ENCODE measurements at places on chromosomes 1 and 21.
A peak's percentile ranks its signal among the peaks of the same experiment; 100 is the strongest.

GRCh38 chr1:98280049-98280448 lies 359.2 kb upstream of the DPYD start:
- no peak for DNase-seq

DNA sequence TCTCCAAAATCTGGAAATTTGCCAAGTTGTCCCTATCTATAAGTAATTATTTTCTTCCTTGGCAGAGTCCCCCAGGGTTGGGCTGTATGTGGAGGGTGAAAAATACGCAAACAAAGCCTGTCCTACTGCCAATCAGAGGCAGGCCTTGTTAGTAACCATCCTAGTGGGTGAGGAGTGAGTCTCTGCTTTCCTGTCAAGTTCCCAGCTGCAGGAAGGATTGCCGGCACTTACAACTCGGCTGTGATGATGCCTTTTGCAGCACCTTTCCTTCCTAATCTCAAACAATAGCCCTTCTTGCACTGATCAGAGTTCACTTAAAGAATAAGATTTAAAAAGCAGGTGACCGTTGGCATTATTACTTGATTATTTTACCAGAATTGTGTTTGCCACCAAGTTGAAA lies 31.3 kb upstream of the FGGY start:
- DNase-seq = no peak

GRCh38 chr1:93137604-93138292 lies 42.5 kb downstream of the TMED5 start:
- DNase-seq = no peak

- DNase-seq = no peak
Measured at GRCh38 chr1:46599059-46599970, 4.8 kb downstream of the MKNK1 start.

- DNase-seq = no peak
Measured at GRCh38 chr1:76554283-76554682, 313.0 kb upstream of the ST6GALNAC5 start.

GRCh38 chr1:226702318-226702956 lies 36.6 kb downstream of the ITPKB start:
- peak; percentile 6 for DNase-seq

- DNase-seq = peak; percentile 88
Measured at GRCh38 chr1:83999316-83999819, 436 bp upstream of the TTLL7 start.

GRCh38 chr1:40755067-40755466 lies 28.5 kb upstream of the KCNQ4 start:
- DNase-seq = no peak

- DNase-seq = no peak
Measured at GRCh38 chr1:212959266-212960220, 9.2 kb downstream of the VASH2 start.

DNA sequence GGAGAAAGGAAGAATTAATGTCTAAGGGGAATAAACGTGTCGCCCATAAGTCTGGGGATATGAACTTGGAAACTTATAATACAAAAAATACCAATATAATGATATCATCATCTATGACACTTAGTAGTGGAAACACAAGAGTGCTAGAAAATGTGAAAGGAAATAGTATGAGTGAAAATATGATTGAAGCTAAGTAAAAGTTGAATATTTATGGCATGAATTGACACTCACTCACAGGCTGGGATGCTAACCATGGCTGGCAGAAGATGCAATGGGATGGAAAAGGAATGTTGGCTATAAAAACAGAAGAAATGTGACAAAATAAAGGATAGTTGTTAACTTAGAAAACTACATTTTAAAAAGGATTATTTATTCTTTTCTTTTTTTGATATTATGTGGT lies 120.1 kb downstream of the XPR1 start:
- DNase-seq = peak; percentile 15

DNA sequence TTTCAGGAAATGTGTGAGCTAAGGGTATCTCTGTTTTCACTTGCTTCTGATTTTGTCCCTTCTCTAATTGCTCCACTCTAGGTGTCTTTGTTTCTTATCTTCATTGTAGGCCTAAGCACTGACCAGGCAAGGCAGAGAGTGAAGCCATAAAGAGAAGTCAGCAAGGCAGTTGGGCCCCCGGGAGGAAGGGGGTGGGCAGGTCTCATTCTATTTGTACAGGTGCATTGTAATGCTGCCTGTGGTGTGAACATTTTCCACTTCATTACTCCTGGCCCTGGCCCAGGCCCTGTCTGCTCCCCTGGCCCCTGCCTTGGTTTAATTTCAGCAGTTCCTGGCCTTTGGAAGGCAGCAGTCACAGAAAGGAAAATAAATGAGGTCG lies 86.4 kb upstream of the JUN start:
- DNase-seq = no peak

DNA sequence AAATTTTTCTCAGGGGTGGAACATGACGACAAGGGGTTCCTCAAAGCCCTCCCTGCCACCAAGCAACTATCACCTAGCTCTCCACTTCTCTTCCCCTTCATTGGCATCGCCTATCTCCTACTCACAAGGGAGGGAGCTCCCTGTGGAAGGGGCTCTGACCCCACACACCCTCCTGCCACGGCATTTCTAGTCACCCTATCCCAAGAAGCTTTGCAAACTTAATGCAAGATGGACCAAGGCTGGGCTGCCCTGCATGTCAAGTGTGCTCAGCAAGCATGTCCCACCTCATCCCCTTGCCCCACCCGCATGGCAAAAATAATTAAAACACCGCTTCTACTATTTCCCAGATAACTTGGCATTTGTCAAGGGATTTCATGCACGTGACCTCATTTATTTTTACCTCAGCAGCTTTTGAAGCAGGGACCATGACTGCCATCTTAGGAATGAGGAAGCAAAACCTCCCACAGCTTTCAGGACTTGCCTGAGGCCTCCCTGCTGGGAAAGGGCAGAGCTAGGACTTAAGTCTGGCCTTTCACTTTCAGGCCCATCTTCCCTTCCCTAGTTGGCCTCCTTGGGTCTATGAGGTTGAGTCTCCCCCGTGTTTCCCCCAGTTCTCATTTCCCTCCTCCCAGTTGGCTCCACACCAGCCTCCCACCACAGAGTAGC lies 161.3 kb downstream of the TSEN15 start:
- peak; percentile 78 for DNase-seq

DNA sequence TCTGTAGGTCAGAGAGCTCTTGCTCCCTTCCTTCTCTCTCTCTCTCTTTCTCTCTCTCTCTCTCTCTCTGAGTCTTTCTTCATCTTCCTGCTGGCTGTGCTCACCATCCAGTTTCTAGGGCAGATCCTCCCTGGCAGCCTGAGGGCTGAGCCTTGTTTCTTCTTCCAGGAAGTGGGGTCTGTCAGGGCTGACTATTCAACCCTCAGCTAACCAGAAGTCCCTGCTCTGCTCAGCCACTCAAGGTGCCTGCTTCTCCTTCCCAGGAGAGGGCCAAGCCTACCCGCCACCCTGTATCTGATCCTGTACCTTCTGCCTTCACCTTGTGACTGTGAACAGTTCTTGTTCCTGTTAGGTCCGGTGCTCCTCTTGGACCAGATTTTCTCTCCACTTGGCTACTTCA lies 107.6 kb upstream of the ETV3 start:
- DNase-seq = no peak

DNA sequence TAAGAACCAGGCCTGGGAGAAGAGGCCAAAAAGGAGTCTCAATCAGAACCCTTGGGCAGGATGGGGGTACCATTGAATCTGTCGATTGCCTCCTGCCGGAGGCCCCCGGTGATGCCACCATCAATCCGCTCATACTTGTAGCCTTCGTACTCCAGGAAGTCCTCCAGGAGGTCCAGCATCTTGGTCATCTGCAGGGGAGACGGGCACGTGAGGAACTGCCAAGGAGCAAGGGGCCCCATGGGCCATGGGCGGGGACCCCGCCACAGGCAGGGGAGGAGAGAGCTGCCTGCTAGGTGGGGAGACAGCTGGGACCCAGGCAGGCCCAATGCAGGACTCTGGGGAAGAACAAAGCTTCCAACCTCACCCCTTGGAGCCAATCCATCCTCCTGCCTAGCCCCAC lies 48.6 kb downstream of the CHD5 start:
- no peak for DNase-seq

- DNase-seq = no peak
Measured at GRCh38 chr21:42836402-42836666, 43.0 kb downstream of the WDR4 start.

DNA sequence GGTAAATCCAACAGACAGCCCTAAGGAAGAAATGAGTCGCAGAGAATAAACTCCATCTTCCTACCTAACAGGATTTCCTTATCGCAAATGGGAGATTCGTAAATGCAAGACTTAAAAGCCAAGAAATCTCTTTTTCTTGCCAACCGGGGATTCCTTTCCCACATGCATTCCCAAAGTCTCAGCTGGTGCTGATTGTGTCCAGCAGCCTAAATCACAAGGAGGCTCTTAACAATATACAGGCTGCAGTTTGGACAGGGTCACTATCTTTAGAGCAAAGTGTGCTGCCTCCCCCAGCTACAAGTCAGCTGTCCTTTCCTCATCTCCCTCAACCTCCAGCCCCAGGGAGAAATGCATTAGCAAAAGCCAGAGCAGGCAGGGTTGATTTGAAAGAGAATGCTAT lies 189.8 kb upstream of the PLXNA2 start:
- DNase-seq = no peak

- no peak for DNase-seq
Measured at GRCh38 chr1:153340356-153340755, 8.3 kb downstream of the PGLYRP4 start.

DNA sequence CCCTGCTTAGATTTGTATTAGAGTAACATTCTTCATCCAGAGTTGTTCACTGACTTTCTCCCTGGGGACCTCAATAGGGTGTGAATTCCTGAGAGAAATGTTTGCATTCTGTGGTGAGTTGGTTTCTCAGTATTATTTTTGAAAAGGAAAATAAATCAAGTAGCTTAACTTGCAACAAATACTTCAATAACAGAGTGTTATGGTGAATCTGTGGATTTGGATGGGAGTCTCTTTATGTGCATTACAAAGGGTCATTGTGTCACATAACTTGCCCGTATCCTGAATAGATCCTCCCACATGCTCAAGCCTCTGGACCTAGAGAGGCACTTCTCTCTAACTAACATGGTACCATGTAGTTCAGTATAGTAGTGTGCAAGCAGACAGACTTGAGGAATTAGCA lies 68.4 kb upstream of the IPO9 start:
- DNase-seq = no peak

- peak; percentile 82 for DNase-seq
Measured at GRCh38 chr1:29380532-29380931, 144.2 kb downstream of the PTPRU start.

DNA sequence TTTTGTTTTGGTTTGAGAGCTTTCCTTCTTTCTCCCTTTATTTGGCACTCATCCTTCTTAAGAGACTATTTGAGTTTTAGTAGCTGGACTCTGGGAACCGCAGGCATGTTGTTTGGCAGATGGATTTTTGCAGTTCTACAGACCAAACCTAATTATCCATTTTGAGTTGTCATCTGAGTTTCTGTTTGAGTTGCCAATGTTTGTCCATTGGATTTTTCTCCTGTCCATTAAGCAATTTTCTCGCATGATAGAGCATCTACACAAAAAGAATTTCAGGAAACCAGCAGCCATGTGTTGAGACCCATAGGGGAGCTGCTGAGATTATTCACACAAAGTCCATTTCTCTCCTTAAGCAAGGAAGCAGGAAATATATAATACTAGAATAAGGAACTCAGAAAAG lies 17.2 kb upstream of the CXADR start:
- DNase-seq = no peak

DNA sequence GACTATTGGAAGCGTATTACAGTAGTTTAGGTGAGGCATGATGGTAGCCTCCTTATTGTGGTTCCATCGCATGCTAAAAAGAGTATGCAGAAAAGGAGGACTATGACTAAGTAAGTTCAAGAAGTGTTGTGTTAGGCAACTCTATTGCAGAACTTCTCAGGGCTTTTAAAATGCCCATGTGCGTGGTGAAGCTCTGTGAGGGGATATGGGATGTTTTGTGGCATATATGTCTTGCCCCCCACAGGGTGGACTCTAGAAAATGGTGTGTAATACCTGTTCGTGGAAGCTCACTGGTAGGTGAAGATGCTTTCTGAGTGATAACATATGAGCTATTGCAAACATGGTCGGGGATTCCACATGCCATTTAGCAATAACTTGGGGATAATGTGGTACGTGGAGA lies 31.7 kb downstream of the MAN1A2 start:
- DNase-seq = no peak

- DNase-seq = no peak
Measured at GRCh38 chr1:89699451-89699986, 66.6 kb downstream of the LRRC8C start.

DNA sequence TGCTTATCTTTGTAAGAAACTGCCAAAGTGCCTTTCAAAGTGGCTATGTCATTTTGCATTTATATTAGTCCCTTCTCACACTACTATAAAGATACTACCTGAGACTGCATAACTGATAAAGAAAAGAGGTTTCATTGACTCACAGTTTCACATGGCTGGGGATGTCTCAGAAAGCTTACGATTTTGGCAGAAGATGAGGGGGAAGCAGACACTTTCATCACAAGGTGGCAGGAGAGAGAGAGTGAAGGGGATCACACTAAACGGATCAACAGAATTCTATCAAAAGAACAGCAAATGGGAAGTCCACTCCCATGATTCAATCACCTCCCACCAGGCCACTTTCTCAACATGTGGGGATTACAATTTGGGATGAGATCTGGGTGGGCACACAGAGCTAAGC lies 1352.0 kb upstream of the B3GALT2 start:
- no peak for DNase-seq

GRCh38 chr1:93501399-93501798 lies 53.5 kb downstream of the FNBP1L start:
- DNase-seq = no peak

DNA sequence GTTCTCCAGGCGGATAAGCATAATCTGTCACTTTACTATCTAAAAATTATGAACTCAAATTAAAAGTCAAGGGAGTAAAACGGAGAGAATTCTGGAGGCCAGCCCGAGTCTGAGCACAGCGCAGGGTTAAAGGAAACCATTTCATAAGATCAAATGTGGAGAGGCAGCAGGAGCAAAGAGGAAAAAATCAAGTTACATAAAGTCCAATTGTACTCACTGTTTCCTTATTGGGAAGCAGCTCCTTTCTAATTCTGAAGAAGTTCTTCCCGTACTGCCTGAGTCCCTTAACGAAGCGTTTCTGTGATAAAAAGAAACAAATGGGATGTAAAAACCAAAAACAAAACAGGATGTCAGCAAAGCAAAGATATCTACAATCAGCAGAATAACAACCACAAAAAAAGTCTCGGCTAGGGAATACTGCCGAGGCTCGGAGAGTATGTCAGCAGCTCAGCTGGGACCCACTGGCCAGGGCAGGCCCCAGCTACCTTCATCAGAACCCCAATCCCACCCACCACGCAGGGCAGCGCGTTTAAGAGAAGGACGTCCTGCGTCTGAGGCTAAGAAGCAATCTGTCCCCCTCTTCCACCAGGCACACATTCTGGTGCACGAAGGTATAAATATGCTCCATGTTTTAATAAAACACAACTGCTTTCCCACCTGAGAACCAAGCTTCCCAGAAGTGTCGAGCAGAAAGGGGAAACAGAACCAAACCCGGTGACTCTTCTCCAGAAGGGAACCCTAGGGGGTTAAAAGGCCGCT lies 104.8 kb downstream of the SLC45A1 start:
- peak; percentile 47 for DNase-seq

Data from ELR (cell line).